HuH-7.5 (cell line): ENCODE measurements at places on chromosomes 6 and 20.

DNA sequence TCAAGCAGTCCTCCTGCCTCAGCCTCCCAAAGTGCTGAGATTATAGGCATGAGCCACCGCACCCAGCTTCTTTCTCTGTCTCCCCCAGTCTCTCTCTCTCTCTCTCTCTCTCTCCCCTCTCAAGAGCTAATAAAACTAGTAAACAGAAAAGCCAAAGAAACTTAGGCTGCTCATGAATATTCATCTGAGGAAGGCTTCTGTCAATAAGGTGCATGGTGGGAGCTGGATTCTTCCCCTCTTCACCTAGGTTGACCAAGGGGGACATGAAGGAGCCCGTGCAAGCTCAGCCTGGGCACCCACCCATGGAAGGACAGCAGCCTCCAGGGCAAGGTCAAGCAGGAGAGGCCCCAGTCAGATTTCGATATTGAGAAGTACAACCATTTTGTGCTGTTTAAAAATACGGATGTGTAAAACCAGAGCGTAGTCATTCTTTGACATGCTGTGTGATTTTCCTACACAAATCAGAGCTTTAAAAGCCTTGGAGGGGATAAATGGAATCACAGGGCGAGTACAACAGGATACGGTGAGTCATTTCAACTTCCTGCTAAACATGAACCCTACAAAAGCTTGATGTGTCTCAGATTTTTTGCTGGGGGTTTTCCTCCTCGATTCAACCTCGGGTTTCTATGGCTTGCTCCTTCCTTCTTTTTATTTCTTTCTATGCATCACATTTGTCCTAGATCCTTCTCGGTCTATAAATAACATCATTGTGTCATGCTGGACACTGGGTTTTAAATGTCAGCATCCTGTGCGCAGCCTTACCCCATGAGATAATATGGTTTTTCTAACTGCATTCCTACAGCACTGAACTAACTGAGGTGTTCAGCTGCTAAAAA, 368.9 kb upstream of the JARID2 start:
- no peak for DNase-seq

GRCh38 chr6:85673198-85674139, 30.8 kb upstream of the SYNCRIP start:
- no peak for DNase-seq

DNA sequence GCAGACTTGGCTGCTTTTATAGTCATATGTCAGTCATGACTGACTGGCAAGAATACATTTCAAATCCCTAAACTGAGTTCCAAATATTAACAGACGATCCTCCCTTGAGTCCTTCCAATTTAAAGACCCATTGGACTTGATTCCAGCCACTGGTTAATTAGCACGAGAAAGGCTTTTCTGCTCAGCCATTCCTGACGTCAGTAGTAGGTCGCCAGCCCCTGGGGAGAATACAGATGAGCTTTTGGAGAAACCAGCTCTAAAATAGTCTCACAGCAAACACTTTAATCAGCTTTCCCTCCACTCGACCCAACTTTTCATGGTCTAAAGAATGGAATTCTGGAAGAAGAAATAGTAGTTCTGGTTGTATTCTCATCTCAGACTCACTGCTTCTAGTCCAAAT, 91.6 kb downstream of the SLC22A3 start:
- no peak for DNase-seq

GRCh38 chr6:20589266-20589665, 55.0 kb downstream of the CDKAL1 start:
- DNase-seq, result no peak

DNA sequence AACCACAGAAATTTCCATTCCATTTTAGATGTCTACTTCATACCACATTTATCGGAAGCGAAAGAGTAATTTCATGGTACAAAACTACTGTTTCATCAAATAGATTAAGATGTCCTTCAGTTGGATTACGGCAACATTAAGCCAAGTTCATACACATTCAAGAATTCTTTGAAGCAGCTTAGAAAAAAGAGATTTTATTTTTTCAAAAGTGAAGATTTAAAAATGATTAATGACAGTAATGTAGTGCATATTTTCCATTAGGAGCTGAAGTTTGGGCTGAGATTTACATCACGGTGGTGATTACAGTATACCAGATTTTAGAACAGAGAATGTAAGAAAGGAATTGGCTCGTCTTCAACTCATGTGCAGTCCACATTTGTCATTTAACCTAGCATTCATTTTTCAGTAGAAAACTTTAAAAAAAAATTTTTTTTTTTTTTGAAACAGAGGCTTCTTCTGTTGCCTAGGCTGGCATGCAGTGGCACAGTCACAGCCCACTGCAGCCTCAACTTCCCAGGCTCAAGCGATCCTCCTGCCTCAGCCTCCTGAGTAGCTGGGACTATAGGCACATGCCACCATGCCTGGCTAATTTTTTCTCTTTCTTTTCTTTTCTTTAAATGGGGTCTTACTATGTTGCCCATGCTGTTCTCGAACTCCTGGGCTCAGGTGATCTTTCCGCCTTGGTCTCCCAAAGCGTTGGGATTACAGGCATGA, 1.9 kb downstream of the SYNJ2 start:
- no peak for DNase-seq

DNA sequence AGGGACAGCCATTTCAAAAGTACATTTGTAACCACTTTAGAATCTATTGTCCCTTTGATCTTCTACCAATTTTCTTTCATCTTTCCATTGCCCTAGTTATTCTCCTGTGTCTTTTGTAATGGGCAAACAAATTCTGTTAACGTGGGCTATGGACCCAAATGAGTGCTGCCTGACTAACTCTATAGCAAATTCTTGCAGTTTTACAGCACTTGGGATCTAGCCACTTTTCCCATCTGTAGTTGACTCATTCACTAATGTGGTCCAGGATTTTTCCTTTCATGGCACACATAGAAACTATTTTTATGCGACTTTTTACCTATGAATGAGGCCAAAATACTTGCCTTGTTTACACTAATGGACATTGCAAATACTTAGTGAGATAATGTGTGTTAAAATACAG, 52.0 kb downstream of the GRIK2 start:
- no peak for DNase-seq

DNA sequence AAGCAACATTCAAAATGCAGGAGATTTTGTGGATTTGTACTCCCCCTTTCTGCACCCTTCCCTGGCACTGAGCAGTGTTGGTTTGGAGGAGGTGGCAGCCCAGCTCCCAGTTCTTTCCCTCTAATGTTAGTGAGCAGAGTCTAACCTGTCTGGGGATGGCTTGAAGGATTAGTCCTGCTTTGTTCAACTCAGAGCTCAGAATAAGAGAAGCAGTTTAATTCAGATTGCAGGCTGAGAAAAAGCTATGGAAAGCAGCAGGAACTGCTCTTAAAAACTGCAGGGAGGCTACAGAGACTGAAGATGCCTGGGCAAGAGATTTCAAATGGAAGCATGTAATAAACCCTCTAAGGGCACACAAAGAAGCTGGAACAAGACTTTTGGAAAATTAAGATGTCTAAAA, 223.4 kb upstream of the GGTLC1 start:
- no peak for DNase-seq

DNA sequence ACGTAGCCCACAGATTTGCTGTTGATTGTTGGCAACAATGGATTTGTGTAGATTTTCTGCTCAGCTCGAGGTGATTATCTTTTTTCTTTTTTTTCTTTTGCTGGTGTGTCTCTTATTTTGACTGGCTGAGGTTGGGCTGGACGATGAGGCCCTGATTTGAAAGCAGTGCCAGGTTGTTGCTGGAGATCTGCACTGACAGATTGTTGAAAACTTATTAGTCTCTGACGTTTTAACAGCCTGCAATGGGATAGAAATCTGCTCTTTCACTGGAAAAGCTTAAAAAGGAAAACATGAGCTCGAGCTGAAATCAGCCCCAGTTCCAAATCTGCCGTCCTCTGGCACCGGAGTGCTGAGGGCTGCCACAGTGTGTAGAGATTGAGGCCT, 87.7 kb downstream of the PDE7B start:
- no peak for DNase-seq

GRCh38 chr6:139508023-139508422, 133.6 kb upstream of the CITED2 start:
- DNase-seq, result no peak
